Effector memory CD8-positive, alpha-beta T cell (primary cell): ENCODE measurements at places on chromosomes 6 and 20.

- DNase-seq: no peak
Measured at GRCh38 chr20:52295556-52295955, 104.0 kb upstream of the ZFP64 start.

- DNase-seq: no peak
Measured at GRCh38 chr6:5116243-5116991, 31.3 kb downstream of the PPP1R3G start.

- no peak for DNase-seq
Measured at GRCh38 chr6:57116776-57117175, 26.8 kb downstream of the ZNF451 start.

DNA sequence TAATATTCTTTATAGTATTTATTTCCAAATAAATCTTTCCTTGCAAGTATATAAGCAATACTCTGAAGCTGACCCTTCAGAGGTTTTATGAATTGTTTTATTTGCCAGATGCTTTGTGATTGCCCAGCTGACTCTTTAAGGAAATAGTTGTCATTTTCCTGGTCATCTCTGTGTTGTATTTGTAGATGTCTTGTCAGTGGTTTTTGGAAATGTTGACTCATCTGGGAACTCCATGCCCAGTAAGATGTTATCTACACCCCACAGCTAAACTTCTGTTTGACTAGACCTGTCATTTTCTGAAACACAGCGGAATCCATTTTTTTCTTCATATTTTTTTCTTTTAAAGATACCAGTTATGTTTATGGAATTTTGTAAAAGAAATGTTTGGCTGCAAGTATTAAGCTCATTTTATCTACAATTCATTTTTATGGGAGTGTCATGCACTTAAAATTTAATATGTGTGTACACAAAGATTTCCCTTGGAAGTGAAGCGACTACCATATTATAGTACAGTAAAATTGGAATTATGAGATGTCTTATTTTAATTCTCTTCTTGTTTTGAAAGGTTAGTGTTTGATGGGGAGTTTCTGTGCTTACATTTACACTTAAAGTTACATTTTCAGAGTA, 491.0 kb downstream of the NKAIN2 start:
- DNase-seq: no peak

- DNase-seq: no peak
Measured at GRCh38 chr6:108872575-108872974, 24.4 kb downstream of the ARMC2 start.
